ENCODE measurements at places on chromosomes 1 and 21.

GRCh38 chr1:54326543-54327385, 79.4 kb downstream of the SSBP3 start:
- DNase-seq: no peak

DNA sequence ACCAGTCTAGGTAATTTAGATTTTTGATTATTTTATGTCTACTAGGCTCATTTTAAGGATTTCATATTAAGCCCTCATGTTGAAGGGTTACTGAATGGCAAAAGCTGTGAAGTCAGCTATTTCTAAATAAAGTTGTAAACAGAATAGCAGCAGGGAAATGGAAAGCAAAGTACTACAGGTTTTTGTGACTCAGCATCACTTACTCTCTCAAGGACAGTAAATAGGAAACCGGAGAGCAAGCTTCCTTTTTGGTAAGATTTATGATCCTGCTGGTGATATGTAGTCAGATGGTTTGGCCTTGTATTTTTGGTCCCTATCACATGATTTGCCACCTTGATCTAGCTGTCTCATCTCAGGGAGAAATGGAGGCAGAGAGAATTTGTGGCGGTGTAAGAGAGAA, 226.0 kb downstream of the RPS6KC1 start:
- DNase-seq: no peak

DNA sequence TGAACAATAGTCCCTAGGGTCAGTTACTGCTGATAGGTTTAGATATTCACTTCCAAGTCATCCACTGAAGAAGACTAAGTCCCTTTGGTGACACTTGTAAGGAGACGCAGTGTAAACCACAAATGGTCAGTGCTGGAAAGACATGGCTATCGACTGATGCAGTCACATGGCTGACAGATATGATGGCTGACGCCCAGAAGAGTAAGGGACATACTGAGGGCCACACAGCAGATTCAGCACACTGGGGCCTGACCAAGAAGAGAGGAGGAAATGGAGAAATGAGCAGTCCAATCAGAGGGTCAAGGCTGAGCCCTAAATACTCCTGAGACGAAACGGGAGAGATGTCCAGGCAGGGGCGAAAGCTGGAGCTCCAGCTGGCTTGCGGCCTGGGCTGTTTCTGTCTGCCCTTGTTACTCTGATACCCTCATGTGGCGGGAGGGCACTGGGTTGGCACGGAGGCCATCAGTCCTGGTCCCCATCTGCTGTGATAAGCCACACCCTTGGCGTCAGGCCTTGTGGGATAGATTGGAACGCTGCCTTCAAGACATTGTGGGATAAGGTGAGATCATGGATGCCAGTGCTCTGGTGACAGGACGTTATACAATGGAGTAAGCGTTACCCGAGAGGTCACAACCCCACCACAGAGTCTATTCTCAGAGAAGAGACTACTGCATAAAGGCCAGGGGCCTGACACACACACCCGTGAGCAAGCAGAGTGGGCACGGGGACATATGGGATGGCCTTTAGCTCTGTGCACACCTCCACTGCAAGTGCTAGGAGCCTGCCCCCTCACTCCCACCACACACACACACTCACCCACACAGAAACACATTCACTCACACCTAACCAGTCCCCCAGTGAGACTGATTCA, 158.4 kb downstream of the TRABD2B start:
- DNase-seq: no peak

DNA sequence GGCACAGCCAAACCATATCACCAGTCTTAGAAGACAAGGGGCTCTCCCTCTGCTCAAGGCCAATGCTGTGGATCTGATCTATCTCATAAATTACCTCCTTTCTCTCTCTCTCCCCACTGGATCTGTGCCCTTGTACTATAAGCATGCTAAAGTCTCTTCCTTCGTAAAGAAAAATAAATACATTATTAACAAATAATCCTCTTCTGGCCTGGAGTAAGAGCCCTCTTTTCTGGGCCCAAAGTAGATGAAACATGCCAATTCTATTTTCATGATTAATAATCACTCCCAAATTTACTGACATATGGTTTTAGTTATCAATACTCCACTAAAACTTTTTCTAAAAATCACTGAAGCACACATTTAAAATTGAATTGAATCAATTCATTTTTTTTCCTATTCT, 889.7 kb downstream of the ADGRL2 start:
- no peak for DNase-seq

DNA sequence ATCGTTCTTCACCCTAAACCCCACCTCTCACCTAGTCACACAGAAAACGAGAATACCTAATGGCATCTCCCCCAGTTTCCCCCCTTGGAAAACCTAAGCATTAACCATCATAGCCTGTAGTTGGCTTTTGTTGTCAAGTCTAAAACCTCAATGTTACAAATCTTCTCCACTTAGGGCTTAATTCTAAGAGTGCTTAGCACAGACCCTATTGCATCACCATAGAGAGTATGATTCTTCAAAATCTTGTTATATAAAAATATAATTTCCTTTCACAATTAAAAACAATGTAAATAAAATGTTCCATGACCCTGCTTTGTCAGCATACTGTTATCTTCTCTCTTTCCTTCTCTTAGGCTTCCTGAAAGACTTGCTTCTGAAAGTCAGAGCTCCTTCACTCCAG, 263.2 kb upstream of the RGS18 start:
- DNase-seq: no peak

GRCh38 chr1:201783058-201783457, 45.9 kb upstream of the IPO9 start:
- DNase-seq: no peak

- no peak for DNase-seq
Measured at GRCh38 chr1:37137014-37137413, 102.7 kb upstream of the GRIK3 start.

GRCh38 chr1:174671826-174672225, 224.1 kb downstream of the GPR52 start:
- no peak for DNase-seq

Measured in germinal center (tissue), 1 donor.